ENCODE measurements at places on chromosomes 7 and 10.

DNA sequence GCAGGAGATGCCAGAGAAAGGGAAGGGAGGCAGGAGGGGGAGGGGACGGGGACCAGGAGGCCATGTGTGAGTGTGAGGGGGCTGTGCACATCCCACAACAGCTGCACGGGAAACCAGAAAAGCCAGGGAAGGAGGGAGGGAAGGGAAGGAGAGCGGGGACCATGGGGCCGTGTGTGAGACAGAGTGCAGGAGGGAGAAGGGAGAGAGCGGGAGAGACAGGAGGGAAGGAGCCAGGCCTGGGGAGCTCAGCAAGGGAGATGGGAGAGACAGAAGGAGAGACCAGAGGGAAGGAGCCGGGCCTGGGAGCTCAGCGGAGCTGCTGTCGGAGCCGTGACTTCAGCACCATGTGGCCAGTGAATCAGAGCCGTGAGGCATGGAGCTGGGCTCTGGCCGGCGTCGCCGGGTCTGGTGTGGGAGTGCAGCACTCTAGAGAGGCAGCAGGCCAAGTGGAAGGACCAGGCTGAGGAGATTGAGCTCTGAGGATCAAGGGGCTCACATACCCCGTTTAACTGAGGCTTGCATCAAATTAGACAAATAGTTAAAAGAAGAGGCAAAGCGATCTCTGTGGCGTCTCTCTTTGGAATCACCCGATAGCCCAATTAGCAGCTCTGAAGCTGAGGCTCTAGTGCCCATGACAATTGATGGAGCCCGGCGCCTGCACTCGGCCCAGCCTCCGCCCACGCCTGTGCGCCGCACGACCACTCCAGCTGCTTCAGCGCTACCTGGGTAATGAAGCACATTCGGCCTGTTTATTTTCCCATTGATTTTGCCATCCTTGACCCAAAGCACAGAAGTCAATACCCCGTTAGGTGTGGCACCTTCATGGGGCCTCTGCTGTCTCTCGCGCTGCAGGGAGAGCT lies 150.4 kb downstream of the MAD1L1 start:
- DNase-seq: peak; percentile 86

GRCh38 chr7:135368416-135369186 lies 135.0 kb downstream of the STRA8 start:
- DNase-seq: no peak

- DNase-seq: peak; percentile 79
These were observed 717 bp downstream of the CNPY4 start for GRCh38 chr7:100119970-100120732.

DNA sequence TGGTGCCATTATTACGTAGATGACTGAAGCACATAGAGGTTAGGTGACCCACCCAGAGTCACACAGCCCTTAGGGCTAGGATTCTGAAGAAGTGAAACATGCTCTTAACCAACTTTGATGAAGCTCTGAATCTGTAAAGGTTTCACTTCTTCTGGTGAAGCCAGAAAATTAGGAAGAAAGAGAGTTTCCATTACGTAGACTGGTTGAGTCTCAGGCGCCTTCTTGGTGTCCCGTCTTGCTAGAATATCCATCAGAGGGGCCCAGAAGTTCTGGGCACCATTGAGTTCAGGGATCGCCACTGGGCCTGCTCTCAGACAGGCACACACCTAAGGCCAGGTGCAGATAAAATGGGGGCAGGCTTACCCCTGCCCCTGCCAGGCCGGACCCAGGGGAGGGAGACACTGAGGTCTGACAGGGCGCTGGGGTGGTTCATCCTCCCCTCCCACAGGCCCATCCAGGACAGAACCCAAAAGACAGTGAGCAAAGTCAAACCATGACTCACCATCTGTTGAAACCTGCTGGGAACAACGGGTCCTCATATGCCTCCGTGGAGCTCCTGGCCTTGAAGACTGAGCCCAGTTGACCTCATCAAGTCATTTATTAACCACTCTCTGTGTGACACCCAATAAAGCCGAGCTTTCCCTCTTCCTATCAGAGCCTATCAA lies 33.2 kb downstream of the DRGX start:
- no peak for DNase-seq

- DNase-seq: peak; percentile 7
These were observed 41.7 kb downstream of the SP8 start for GRCh38 chr7:20744954-20745446.

- DNase-seq: no peak
These were observed 5.7 kb downstream of the TMEM243 start for GRCh38 chr7:87213811-87214210.

GRCh38 chr10:34406463-34407323 lies 408.4 kb downstream of the PARD3 start:
- DNase-seq: no peak

GRCh38 chr10:44966129-44966815 lies 6.7 kb downstream of the RASSF4 start:
- DNase-seq: no peak

DNA sequence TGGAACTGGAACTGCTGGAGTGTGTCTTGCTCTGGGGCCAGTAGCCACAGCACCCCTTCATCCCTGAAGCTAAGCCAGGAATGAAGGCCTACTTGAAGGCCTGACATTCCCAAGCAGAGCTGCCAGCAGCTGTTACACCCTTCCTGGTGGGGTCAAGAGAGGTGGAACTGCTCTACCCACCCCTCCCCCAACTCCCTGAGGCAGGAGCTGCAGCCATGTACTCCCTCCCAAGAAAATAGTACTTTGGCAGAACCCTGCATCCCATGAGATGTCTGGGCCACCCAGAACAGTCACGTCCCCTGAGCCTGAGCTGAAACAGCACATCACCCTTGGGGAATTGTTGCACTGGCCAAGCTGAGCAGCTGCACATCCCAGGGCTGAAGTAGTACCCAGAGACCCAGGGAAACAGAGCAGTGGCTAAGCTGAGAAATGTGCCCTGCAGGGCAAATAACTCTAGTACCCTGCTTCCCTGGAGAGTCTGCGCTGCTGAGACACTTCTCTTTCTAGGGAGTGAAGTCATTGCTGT lies 63.4 kb upstream of the PLA2G12B start:
- no peak for DNase-seq

- no peak for DNase-seq
These were observed 45.0 kb downstream of the MTPN start for GRCh38 chr7:135932131-135932530.

- DNase-seq: peak; percentile 16
These were observed 998.1 kb downstream of the LRMDA start for GRCh38 chr10:76429368-76430060.

- peak; percentile 70 for DNase-seq
These were observed 106.5 kb downstream of the HTR7 start for GRCh38 chr10:90751107-90751997.

- peak; percentile 76 for DNase-seq
These were observed 784 bp upstream of the SERPINE1 start for GRCh38 chr7:101125989-101126650.

DNA sequence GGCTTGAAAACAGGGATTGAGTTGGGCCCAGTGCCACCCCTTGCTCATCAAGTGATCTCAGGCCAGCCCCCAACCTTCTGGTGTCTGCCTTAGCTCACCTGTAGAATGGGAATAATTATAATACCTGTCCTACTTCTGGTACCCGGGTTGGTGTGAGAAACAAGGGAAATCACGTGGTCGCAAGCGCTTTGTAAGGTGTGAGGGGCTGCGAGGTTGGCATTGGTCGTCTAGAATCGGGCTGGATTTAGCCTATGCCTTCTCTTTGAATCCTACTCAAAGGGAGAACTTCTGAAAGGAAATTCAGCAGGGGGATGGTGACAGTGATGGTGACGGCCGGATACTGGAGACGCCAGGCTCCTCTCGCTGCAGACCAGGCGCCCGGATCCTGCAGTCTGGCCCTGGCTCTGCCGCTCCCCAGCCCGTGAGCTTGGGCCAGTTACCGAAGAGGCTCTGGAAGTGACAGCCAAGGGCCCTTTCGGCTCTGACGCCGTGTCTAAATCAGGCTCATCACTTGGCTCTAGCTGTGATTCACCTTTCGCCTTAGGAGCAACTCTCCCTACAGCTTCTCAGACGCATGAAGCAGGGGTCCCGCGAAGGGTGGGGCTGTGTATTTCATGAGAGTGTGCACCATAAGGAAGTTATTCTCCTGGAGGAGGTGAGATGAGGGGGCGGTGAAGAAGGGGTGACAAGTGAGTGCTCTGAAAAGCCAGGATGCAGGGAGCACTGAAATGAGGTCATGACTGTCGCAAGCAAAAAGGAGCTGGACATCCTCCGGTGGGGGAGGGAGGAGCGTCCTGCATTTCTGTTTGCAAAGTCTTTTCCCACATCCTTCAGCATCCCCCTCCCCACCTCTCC lies 4.0 kb upstream of the CREB5 start:
- DNase-seq: no peak

GRCh38 chr7:156472267-156472666 lies 168.3 kb upstream of the RNF32 start:
- DNase-seq: no peak

DNA sequence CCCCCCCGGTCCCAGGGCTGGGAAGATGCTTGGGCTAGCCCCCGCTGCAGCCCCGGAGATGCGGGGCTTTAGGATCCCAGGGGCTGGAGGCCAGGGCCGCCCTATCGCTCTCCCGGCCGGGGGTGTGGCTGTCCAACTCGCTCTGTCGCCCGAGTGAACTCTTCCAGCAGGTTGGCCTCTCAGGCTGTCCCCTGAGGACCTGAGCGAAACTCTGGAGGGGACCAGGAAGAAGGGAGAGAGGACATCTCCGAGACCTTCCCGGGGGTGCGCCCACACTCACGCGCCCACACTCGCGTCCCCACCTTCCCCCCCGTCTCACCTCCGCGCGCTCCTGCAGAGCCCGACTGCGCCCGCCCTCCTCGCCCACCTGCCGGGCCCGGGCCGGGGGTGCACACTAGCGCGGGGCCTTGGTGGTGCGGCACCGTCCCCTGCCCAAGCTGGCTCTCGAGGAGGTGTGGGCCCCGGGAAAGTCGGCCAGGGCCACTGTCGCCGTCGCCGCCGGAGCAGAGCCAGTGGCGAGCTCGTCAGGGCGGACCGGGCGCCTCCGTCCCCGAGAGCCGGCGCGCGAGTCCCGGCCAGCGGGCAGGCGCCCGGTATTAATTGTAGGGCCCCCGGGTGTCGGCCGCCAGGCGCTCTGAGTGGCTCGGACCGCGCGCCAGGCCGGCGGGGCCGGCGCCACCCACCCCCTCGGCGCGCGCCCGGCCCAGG lies 101.7 kb upstream of the SVIL start:
- peak; percentile 90 for DNase-seq

GRCh38 chr7:46233585-46234329 lies 312.7 kb upstream of the IGFBP3 start:
- DNase-seq: peak; percentile 14

DNA sequence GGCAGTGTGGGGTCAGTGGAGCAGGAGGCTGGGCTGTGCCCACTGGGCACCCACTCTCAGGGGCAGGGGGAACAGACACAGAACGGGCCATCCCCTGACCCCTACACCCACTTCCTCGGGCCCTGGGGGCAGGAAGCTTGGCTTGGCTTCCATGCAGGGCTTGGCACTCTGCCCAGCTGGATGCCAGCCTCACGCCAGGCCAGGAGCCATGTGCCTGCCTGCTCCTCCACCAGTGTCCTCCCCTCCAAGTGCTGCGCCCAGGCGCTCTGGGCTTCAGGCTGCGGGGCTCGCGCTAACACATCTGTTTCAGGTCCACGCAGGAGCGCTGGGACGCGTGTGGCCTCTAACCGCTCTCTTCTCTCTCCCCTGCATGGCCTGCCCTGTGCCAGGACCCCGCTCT lies 12.7 kb downstream of the LDB3 start:
- DNase-seq: no peak

- DNase-seq: no peak
These were observed 29.7 kb downstream of the HIF1AN start for GRCh38 chr10:100565206-100565985.

- DNase-seq: no peak
These were observed 227.1 kb downstream of the TEX36 start for GRCh38 chr10:125455855-125456254.

- no peak for DNase-seq
These were observed 6.5 kb downstream of the VPS41 start for GRCh38 chr7:38902449-38902848.

- DNase-seq: no peak
These were observed 130.1 kb upstream of the EGR2 start for GRCh38 chr10:62946278-62946677.

- DNase-seq: peak; percentile 57
These were observed 20.2 kb upstream of the BAIAP2L1 start for GRCh38 chr7:98420966-98421612.

GRCh38 chr7:150895809-150896208 lies 43.5 kb downstream of the AOC1 start:
- no peak for DNase-seq

DNA sequence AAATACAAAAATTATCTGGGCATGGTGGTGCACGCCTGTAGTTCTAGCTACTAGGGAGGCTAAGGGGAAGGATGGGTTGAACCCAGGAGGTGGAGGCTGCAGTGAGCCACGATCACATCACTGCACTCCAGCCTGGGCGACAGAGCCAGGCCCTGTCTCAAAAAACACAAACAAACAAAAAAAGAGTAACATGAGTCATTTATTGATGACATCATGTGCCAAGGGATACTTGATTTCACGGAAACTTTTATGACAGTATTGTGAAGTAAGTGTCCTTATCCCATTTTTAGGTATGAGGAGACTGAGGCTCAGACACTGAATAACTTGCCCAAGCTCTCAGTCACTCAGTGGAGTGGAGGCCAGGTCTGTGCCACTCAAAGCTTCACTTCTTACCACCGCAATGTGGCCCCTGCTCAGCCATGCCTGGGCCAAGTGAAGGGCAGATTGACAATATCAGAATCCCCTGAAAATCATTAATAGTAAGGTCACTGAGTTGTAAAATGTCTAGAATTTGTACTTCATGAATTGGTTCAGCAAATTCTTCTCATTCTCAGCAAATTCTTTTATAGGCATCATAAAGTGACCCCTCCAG lies 36.5 kb downstream of the EMX2 start:
- no peak for DNase-seq

DNA sequence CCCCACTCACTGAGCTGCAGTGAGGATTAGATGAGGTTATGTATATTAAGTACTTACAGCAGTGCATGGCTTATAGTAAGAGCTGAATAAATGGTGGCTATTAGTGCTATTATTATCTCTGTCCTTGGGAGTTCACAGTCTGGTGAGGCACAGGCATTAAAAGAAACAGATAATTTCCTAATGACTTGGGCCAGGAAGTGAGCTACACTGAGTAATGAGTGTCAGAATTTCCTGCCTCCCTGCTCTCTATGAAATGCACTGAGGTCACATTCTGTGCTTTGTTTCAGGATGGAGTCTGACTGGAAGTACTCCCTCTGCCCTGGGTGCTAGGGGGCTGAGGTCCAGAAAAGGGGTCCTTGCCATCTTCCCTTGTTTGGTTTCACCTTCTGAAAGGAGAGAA lies 48.7 kb upstream of the LOXL4 start:
- DNase-seq: peak; percentile 40

- no peak for DNase-seq
These were observed 9.1 kb downstream of the ZMIZ2 start for GRCh38 chr7:44757739-44758138.

DNA sequence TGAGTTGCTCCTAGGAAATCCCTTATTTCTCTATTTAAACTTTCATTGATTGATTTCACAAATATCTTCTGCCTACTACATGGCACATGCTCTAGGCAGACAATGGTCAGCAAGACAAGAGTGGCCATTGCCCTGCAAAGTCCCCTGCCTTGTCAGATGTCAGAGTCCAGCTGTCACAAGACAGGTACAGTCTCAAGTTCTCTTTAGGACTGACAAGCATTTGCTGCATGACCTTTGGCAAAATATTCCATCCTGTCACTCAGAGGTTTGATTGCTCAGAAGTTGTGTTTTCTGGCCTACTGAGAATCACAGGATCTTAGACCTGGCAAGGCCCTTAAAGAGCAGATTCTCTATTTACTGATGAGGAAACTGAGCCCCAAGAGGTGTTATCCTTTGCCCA lies 322.3 kb upstream of the NFE2L3 start:
- no peak for DNase-seq

GRCh38 chr7:31047313-31048146 lies 4.6 kb upstream of the ADCYAP1R1 start:
- no peak for DNase-seq

Measured in adipocyte (in vitro differentiated cells).